Renal cortex interstitium (tissue), 15 donors: ENCODE measurements at places on chromosomes 12 and 14. TPM values are rescaled to one million over a fixed set of nuclear protein-coding genes. Genes with fewer than 3 reads are reported as not detected.

The AKAP6 gene
- 2.7 TPM for polyA plus RNA-seq

GRCh38 chr12:87439990-87440827 is 589.0 kb downstream of the C12orf50 start:
- DNase-seq, result peak; percentile 10

The PIWIL1 gene
- 0.43 TPM for polyA plus RNA-seq

DNA sequence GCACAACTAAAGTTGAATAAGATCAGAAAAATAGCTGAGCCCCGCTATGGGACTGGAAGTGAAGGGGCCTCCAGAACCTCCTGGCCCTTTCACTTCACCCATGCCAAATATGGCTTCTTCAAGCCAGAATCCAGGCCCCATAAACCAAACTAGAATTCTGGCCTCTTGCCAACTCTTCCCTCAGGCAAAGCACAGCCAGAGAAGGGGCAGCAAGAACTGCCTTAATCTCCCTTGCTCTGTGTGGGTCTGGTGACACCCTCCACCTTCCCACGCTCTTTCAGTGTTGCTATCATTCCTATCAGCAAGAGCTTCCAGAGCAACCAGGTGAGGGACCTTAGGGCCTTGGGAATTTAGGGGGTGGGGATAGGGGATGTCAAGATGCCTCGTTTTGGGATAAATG is 3.1 kb upstream of the PNMA1 start:
- DNase-seq, result no peak

DNA sequence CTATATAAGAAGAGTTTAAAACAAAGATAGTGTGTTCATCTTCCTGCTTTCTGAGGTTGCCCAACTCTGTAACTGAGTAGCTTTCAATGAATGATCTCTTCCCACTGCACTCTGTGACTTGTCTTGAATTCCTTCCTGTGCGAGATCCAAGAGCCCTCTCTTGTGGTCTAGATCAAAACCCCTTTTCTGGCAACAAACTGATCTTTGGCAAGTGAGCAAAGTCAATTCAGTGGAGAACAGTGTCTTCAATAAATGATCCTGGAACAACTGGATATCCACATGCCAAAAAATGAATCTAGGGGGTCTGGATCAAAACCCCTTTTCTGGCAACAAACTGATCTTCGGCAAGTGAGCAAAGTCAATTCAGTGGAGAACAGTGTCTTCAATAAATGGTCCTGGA is 8.5 kb downstream of the CFAP54 start:
- DNase-seq, result no peak

DNA sequence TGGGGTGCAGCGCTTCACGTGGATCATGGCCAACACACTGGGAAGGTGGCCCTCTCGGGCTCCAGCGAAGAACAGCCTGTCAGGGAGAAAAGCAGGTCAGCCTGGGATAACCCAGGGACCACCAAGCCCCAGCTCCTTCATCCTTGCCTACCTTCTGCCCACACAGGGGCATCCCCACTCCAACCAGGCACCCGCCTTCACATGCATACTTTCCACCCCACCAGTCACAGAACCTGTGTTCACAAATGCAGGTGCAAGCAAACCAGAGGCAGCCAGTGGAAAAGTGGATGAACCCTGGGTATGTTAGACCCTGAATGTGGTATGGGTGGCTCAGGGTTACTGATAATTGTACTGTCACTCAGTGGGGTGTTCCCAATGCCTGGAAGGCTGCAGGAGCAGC is 12.4 kb upstream of the CEBPE start:
- no peak for DNase-seq

The BMP4 gene
- 50.6 TPM for polyA plus RNA-seq

The TPH2 gene
- not detected for polyA plus RNA-seq

- no peak for DNase-seq
These were observed 33.0 kb upstream of the OVCH1 start for GRCh38 chr12:29530436-29530835.

DNA sequence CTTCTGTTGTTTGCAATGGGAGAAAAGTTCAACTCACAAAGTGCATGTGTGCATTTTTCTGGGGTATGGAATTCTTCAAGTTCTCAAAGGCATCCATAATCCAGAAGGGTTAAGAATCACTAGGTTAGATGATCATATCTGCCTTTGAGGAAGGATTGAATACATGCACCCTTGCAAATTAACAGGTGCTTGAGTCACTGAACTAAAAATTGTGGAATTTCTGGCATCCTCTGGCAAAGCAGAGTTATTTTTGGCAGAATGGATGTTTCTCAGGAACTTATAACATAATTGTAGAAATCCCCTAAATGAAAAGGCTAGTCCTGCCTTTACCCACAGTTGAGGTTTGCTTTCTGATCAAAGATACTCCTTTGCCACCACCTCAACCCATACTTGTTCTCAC is 136.5 kb upstream of the DYRK2 start:
- no peak for DNase-seq

The LMNTD1 gene
- polyA plus RNA-seq, result not detected
